EH (cell line): ENCODE measurements at places on chromosomes 4 and X.

- DNase-seq, result no peak
Measured at GRCh38 chrX:112832481-112833095, 8.0 kb downstream of the AMOT start.

GRCh38 chr4:174314770-174315169, 31.1 kb downstream of the CEP44 start:
- peak; percentile 71 for DNase-seq

DNA sequence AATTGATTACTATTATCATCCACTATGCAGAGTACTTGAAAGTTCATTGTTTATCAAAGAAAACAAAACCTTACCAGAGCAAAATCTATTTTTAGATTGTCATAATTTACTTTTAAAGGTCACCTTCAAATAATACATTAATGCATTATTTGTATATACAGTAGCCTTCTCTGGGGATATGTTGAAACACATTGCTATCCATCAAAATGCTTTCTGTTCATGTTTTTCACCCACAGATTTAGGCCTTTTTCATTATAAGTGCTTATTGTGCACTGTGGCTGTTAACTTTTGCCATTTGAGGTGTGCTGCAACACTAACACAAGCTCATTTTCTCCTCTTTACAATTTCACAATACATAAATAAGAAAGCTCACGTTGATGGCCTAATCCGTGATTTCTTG, 74.1 kb upstream of the ANKRD50 start:
- no peak for DNase-seq

GRCh38 chrX:41921492-41922430, 1.6 kb downstream of the CASK start:
- peak; percentile 26 for DNase-seq

DNA sequence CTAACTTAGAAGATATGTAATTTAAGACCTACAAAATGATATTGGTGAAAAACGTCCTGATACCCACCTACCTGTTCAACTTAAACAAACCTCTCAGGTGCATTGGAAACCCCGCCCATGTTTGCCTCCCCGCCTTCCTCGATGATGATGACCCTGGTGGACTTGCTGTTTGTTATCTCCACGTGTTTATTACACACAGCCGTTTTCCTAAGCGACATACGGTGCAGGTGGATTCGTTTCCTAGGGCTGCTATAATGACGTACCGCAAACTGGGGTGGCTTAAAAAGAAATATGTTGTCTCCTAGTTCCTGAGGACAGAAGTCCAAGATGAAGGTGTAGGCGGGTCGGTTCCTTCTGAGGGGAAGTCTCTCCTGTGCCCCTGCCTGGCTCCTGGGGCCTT, 110.7 kb downstream of the GPR143 start:
- DNase-seq, result no peak

- peak; percentile 61 for DNase-seq
Measured at GRCh38 chr4:144583658-144584057, 62.3 kb upstream of the HHIP start.

DNA sequence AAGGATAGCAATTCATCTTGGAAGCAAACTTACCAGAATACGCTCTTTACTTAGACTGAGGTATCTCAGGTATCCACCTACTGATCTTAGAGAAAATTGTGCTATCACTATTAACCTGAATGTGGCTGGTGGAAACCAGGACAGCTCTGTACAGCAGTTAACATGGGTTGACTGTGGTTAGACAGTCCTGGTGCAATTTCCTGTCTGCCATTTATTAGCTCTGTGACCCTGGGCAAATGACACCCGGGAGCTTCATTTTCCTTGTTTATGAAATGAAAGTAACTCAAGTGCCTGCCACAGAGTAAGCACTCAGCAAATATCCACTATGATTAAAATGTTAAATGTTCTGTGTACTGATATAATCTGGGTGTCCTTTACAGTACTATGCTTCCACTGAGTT, 60.0 kb downstream of the SMC1A start:
- DNase-seq, result peak; percentile 15

GRCh38 chrX:65551489-65552339, 17.1 kb upstream of the LAS1L start:
- no peak for DNase-seq

DNA sequence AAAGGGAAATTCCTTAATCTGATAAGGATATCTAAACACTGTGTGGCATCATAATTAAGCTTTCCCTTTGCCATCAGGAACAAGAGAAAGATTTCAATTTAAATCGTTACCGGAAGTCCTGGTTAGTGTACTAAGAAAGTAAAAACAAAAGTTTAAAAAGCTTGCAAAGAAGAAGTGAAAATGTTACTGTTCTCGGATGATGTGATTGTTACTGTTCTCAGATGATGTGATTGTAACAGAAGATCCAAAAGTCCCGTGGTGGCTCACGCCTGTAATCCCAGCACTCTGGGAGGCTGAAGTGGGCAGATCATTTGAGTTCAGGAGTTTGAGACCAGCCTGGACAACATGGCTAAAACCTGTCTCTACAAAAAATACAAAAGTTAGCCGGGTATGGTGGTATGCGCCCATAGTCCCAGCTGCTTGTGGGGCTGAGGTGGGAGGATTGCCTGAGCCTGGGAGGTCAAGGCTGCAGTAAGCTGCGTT, 62.5 kb downstream of the RGS12 start:
- no peak for DNase-seq

GRCh38 chr4:111398906-111399330, 746.3 kb upstream of the FAM241A start:
- DNase-seq, result peak; percentile 9

GRCh38 chrX:121598356-121598755, 550.9 kb downstream of the GLUD2 start:
- DNase-seq, result no peak

DNA sequence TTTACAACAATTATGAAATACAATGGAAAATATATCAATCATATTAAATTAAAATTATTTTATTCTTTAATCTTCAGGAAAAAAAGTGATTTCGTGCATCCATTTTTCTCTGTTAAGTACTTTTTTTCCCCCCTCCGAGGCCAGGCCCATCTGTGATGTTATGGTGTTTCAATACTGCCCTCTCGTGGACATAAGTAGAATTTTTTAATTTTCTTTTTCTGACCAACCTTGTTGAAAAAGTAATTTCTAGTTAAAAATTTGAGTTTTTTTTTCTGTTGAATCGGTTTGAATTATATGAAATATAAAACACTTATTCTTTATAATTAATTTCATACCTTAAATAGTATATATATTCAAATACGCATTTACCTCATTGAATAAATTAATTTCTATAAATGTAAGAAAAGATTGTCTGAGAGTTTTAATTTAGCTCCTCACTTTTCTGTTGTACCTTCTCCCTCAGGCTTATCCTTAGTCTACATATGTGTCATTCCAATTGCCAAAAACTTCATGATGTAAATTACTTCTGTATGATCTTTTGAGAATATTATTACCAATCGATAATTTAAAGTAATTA, 175.8 kb upstream of the TECRL start:
- peak; percentile 25 for DNase-seq

DNA sequence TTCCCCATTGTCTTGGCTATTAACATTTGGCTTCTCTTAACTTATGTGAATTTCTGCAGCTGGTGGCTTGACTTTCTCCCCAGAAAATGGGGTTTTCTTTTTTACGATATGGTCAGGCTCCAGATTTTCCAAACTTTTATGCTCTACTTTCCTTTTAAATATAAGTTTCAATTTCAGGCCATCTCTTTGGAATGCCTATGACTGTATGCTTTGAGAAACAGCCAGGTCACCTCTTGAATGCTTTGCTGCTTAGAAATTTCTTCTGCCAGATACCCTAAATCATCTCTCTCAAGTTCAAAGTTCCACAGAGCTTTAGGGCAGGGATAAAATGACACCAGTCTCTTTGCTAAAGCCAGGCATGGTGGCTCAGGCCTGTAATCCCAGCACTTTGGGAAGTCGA, 212.9 kb upstream of the SMIM31 start:
- no peak for DNase-seq

- no peak for DNase-seq
Measured at GRCh38 chr4:45410701-45411210, 684.4 kb upstream of the GNPDA2 start.

- no peak for DNase-seq
Measured at GRCh38 chr4:24321616-24322015, 262.7 kb downstream of the DHX15 start.

DNA sequence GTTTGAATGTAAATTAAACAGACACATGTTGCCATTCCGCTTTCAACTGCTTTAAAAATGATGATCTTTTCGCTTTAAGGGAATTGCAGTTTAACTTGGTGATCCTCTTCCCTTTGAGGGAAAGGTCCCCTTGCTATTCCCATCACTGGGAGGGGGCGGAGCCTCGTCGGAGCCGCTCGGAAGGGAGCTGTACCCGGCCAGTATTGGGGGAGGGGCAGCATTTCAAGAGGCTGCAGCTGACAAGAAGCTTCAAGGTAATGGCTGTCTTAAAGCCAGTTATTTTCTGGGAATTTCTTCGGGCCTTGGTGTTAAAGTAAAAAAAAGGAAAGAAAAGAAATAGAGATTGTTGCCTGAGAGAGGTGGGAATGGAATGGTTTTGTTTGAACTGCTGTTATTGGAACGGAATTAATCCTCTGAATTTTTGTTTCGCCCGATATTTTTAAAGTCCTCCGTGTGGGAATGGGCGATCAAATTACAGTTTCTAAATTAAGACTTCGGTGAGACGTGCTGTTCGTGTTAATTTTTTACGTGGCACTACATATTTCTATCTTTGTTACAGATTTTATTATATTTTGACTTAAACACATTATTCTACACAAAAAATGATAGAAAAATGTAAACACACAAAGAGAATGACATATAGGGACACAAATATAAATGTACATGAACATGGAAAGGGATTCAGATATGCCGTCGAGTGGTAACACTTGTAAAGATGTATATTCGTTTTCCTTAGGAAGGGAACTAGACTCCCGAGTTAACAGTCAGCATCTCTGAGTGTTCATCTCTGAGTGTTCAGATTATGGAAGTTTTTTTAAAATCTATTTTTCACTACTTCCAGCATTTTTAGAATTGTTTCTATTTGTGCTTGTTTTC, 9.2 kb downstream of the PWWP3B start:
- DNase-seq, result no peak

GRCh38 chr4:538542-539142, 37.5 kb downstream of the TMEM271 start:
- no peak for DNase-seq

DNA sequence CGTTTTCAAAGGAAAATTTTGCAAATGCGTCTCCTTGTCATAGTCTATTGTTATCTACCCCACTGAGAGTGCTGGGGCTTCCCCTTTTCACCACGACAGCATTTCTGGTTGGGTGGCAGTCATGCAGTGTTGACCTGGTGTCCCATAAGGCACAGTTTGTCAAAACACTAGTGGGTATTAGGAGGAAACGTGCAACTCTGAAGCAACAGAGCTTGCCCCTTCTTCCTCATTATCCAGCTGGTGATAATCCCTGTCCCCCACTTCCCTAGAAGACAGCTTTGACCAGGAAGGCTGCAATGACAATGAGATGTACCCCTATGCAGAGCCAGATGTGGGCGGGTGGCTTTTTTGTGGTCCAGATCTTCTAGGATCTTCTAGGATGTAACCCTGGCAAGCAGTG, 1.8 kb downstream of the TBC1D1 start:
- DNase-seq, result no peak

- DNase-seq, result no peak
Measured at GRCh38 chrX:121571333-121571732, 523.9 kb downstream of the GLUD2 start.
